ENCODE measurements at places on chromosomes 4 and X.

GRCh38 chr4:76690906-76691275 is 207.1 kb downstream of the SOWAHB start:
- DNase-seq = no peak

DNA sequence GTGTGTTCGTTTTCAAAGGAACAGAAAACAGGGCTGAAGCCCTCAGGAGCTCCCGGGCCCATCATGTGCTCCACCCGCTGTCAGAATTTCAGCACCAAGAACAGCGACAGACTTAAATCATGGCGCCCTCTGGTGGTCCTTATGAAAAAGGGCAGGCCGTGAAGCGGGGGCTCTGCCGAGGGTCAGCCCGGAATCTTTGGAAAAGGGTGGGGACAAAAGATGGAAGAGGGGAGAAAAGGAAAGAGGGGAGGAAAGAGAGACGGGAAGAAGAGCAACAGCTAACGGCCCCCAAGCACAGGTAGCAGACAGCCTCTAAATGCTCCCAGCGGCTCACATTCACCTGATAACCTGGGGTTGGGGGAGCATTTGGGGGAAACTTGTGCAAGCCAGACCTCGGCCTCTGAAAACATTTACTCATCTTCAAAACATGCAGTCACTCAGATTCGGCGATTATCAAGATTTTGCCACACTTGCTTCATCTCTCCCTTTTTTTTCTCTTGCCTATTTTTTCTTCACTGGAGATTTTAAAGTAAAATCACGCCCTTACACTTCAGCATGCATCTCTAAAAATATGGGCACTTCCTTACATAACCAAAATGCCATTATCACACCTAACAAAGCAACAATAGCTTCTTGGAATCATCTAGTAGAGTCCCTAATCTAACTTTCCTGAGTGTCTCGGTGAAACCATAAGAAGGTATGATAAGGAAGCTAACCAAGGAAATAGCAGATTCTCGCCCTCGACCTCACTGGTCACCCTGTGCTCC is 28.1 kb upstream of the MAN2B2 start:
- peak; percentile 27 for DNase-seq

DNA sequence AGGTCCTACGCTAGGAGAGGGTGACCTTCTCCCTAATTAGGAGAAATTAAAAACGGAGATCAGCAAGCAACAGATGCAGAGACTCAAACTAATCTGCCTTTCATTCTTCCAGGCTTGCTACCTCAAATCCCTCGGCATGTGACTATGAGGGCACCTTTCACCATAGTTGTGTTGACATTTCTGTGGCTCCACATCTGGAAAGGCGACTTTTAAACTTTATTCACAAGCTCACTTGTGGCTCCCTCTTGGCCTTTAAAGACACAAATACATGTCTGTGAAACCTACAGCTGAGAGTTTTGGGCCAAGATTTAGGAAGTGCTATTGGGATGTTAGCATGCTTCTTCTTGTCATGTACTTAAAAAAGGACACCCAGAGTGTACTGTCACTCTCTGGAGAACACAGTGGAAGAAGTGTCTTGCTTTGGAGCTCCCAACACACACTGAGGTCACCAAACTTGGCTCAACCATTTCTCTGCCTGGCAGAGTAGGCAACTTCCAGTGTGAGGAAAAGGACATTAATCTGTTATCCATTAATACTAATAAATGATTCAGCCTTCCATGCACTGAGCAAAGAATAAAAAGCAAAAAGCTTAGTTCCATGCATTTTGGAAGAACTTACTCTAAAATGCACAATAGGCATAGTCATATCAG is 60.1 kb downstream of the LDB2 start:
- DNase-seq = no peak

DNA sequence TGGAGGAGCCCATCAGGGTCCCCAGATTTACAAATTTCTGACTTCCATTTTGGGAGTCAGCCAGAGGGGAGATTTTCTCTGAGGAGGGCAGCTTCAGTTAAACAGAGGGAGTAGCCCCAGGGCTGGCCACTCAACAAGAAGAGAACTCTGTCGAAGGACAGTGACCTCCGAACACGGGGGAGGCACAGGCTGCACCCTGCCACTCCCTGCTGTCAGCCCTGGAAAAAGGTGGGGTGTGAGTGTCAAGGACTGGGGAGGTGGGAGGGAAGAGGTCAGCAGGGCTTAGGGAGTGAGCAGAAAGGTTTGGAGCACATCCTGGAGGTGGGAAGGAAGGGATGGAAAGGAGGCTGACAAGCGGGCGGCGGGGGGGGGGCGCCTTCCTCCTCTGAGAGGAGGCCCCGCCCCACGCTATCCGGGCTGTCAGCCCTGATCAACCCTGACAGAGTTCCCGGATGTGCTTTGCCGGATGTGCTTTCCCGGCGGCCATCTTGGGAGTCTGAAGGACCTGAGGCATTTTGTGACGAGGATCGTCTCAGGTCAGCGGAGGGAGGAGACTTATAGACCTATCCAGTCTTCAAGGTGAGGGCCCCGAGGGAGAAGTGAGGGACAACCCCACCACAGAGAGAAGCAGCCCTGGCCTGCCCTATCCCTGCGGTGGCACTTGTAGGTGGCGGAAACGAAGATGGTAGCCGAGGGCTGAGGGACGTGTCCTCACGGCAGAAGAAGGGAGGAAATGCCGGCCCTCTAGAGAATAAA is at the start of gene MAGEC1:
MAGEC1 (plus strand) TSS at position 495 of the 756 bp plus-strand sequence. CDS start 1,179 bp downstream, outside the sequence.
- no peak for DNase-seq

- no peak for DNase-seq
Observed at GRCh38 chrX:135535077-135535940, 14.8 kb downstream of the INTS6L start.

GRCh38 chr4:113148925-113149324 is 99.5 kb downstream of the ANK2 start:
- no peak for DNase-seq

- DNase-seq = no peak
Observed at GRCh38 chrX:38249965-38250364, 29.3 kb upstream of the SRPX start.

- no peak for DNase-seq
Observed at GRCh38 chr4:81179326-81179725, 35.7 kb downstream of the PRKG2 start.

DNA sequence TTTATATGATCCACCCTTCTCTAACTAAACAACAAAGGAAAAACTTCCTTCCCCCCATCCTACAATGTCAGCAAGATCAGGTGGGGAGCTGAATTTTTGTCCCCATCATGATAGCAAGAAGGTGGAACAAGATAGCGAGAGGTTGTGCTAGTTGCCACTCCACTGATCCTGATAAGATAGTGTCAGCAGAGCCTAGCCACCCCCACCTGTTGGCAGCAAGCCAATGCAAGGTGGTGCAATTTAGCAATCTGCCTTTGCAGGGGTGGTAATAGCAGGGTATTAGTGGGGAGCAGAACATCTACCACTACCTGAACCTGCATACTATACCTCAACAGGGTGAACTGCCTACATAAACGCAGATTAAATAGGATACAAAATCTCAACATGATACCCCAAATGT is 80.2 kb upstream of the MAMLD1 start:
- no peak for DNase-seq

GRCh38 chrX:39427492-39427891 is 626.2 kb downstream of the MID1IP1 start:
- DNase-seq = no peak

DNA sequence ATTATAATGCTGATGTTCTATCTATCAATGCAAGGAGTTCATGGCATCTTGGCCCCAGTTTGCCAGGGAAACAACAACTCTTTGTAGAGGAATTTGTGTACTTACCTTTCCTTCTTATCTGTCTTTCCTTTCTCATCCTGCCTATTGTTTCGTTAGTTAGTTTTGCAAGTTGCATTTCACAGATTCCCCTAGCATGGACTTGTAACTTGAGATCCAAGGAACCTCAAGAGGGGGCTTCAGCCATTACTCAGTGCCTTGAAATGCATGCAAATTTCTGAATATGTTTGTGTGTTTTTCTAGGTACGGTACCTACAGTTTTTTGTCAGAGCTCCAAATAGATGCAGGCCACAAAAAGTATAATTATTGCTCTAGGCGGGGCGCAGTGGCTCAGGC is 203.6 kb downstream of the LDB2 start:
- DNase-seq = no peak

GRCh38 chr4:111542056-111542455 is 603.2 kb upstream of the FAM241A start:
- no peak for DNase-seq

GRCh38 chr4:90357117-90357710 is 230.0 kb downstream of the CCSER1 start:
- peak; percentile 24 for DNase-seq

GRCh38 chr4:78645853-78646757 is 94.5 kb downstream of the ANXA3 start:
- DNase-seq = no peak

DNA sequence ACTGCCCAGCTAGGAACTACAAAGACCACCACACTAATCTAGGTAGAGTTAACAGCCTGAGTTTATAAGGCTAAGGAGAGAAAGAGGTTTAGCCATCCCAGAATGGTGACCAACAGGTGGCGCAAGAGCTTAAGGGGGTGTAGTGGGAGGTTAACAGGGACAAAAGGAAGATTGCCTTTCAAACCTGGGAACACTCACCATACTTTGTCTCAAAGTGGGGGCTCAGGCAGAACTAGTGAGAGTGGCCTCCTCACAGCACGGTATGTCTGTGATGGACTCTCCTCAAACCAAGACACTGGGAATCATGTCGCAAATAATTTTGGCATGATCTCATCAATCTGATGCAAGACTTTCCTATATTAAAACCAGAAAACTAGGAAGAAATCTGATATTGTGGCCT is 23.4 kb downstream of the CCNI start:
- no peak for DNase-seq

DNA sequence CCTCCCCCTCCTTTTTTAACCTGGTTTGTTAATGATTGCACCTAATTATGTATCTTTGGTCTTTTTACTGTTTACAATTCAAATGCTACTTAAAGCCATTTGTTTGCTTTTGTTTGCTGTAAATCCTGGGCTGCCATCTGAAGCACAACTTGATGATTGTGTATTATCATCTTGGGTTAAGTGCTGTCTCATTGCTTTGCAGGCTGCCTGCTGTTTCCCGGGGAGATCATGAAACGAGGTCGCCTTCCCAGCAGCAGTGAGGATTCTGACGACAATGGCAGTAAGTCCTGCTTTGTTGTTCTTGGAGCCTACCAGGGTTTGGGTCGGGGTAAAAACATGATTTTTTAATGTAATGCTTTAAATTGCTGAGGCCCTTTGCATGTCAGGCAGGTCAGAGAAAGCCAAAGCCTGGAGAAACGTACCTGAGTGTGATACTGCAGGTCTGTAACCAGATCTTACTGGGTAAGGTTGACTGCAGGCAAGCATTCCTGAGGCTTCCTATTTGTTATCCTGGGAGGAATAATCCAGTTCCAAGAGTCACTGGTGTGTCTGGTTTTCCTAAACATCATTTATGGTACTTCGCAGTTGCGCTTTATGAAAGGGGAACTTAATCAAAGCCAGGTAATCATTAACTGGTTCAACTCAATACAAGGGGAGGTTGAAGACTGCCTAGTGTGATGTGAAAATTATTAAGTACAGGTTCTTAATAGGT is 22.2 kb downstream of the JADE1 start:
- DNase-seq = no peak

- no peak for DNase-seq
Observed at GRCh38 chr4:79547851-79548250, 139.8 kb upstream of the GK2 start.

DNA sequence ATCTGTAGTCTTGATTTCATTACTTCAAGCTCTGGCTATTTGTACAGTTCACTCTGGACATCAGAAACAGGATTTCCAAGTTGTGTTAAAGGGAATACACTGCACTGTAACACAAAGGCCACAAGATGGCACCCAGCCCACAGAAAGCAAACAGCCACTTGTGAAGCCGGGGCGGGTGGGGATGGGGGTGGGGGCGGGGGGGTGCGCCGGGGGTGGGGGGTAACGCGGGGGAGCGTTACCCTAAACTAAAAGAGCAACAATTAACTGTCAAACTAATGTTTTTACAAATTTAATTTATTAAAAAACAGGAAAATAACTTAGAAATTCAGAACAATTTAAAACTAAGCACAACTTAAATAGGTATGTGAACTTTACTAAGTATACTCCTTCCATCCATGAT is 27.3 kb downstream of the PRDX4 start:
- DNase-seq = peak; percentile 7

DNA sequence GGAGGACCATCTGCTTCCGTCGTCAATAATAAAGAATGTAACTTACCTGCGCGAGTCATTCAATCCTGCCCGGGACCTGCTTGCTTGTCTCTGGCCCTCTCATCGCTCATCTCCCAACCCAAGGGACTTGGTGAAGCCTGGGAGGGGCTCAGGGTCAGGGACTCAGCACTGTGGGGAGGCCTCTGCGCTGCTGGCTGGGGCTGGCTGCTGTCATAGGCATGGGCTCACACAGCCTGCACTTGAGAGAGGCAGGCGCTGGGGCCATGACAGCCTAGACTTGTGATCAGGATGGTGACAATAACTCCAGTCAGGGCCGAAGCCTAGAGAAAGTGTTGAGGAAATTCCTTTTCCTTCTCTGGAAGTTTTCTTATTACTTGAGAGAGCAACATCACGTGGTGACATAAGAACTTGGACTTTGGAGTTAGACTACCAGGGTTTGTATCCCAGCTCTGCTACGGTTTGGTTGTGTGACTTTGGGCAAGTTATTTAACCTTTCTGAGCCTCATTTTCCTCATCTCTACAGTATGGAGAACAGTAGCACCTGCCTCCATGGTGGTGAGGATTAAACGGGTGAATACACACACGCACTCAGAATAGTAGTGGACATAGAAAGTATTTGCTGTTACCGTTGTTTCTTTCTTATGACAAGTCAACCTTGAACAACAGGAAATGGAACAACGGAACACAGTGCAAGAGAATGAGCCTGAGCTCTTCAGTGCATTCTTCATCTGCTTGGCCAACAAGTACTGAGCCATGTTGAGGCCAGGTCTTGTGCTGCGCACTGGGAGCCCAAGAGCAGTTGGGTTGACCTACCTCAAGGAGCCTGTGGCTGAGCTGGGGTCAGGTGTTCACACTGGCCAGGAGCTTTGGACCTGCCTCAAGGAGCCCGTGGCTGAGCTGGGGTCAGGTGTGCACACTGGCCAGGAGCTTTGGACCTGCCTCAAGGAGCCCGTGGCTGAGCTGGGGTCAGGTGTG is 60.5 kb downstream of the TBC1D14 start:
- DNase-seq = no peak

- DNase-seq = no peak
Observed at GRCh38 chrX:119745283-119745848, 13.0 kb upstream of the SOWAHD start.
